Activated T-helper 1 cell treated with anti-CD3 and anti-CD28 coated beads, Interleukin-2, amount 50 U/mL, for 16 hours (primary cell): ENCODE measurements at places on chromosomes 5 and 9.

- no peak for DNase-seq
Measured at GRCh38 chr9:37127018-37127417, 6.6 kb downstream of the ZCCHC7 start.

DNA sequence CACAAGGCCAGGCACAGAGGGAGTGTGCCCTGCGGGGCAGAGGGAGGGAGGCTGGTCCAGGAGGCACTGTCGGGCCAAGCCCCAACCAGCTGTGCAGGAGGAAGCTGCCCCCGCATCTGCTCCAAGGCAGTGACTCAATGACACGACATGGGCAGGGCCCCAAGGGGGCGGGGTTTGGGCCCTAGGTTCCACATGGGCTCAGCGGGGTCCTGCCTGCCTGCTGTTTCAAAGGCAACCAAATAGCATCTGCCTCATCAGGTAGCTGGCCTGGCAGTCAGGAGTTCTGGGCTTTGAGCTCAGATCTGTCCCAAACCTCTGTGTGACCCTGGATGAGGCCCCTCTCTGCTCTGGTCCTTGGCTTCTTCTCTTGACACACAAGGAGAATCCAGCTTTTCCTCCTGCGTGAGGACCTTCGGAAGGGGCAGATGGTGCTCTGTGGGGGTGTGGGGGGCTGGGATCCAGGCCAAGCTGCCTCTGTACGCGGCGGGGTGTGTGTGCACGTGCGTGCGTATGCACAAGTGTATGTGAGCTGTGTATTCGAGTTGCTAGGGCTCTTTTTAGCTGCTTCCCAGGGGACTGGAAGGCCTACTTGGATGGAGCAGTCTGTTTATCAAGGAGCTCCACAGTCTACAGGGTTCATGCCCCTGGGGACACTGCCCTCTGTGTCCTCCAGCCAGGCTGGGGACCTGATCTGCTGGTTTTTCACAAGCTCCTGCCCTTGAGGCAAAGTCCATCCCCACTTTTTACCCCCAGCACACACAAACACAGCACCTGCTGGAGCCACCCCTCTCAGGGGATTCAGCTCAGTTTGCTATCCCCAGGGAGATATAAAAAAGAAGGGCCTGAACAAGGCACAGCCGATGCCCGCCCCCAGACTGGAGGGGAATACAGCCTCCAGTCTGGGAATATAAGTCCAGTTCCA, 138.9 kb downstream of the RGS3 start:
- DNase-seq = no peak

DNA sequence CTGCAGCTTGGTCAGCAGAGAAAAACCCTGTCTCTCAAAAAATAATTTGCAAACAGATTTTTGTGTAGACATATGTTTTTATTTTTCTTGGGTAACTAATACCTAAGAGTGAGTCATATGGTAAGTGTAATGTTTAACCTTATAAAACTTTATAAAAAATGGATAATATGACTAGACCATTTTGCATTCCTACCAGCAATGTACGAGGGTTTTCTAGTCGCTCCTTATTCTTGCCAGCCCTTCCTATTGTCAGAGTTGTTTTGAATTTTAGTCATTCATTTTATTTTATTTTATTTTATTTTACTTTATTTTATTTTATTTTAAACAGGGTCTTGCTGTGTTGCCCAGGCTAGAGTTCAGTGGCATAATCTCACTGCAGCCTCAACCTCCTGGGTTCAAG, 37.8 kb downstream of the RABGAP1 start:
- DNase-seq = no peak

DNA sequence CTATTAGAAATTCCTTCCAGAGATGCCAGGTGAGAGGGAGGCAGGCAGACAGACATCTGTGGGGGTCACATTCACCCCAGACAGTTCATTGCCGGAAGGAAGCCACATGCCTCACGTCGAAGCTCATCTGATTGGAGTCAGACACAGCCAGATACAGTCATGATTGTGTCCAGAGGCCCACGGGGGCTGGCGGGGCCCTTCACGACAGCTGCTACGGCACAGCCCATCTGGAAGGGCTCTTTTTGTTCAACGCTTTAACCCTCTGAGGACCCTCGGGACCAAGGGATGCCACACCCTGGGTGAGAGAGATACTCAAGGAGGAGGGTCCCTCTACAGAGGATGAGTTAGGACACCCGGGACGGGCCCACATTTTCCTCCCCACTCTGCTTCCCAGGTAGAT, 31.9 kb upstream of the GABRP start:
- DNase-seq = no peak

DNA sequence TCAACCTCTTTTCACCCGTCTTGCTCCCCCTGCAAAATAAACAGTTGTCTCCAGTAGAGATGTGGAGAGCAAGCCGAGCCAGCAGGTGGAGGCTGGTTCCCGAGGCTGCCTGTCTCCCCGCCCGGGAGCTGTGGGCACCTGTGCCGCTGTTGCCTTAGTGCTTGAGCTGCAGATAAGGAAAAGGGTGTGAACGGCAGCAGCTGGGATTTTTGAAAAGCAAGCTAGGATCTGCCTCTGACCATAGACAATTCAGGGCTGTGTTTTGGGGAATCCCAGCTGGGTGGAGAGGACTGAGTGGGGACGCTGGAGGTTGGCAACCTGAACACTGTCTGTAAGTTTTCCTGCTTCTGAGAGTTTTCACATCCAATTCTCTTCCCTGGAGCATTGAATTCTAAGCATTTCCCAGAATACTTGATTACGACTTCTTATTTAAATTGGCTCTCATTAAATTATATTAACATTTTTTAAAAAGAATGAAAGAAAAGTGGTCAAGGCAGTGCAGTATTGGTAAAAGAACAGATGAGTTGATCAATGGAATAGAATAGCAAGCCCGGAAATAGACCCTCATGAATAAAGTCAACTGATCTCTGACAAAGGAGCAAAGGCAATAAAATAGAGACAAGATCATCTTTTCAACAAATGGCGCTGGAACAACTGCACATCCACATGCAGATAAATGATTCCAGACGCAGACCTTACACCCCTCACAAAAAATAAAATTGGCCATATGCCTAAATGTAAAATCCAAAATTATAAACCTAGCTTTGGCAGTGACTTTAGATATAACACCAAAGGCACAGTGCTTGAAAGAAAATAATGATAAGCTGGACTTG, 9.7 kb downstream of the WNK2 start:
- no peak for DNase-seq

DNA sequence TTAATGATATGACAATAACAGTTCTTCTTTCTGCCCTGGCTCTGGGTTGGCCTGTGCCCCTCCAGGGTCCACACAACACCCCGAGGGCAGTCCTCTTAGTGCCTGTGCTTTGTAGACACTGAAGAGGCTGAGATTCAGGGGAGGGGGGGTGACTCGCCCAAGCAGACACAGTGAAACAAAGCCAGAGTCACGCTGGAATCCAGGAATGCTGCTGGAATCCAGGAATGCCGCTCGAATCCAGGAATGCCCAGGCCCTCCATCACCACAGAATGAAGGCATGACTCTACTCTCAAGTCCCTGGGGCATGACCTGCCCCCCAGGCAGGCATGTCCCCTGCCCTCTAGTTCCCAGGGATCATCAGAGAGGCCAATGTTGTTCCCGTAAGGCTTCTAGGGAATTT, 73.1 kb downstream of the LRSAM1 start:
- no peak for DNase-seq

- no peak for DNase-seq
Measured at GRCh38 chr5:132474131-132474723, 16.3 kb downstream of the IRF1 start.

- DNase-seq = no peak
Measured at GRCh38 chr5:122478741-122479442, 166.9 kb downstream of the SNCAIP start.

GRCh38 chr5:124692324-124692723, 54.1 kb downstream of the ZNF608 start:
- DNase-seq = no peak

DNA sequence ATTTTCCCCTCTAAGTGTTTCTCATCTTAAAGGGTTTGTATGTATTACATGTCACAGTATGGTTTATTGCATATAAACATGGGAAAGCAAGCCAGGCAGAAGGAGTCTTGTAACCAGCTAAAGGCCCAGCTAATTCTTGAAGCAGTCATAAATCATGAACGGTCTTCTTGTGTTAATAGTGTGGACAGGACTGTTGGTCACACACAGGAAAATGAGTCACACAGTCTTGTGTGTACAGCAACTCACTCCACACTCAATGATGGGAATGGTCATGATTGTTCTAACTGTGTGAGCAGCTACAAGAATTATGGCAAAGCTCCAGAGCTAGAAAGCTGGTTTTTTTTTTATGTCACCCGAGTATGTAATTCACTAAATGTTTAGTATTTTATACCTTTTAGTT, 123.9 kb downstream of the GHR start:
- DNase-seq = no peak

GRCh38 chr9:8085986-8086385, 286.4 kb upstream of the DMAC1 start:
- no peak for DNase-seq

DNA sequence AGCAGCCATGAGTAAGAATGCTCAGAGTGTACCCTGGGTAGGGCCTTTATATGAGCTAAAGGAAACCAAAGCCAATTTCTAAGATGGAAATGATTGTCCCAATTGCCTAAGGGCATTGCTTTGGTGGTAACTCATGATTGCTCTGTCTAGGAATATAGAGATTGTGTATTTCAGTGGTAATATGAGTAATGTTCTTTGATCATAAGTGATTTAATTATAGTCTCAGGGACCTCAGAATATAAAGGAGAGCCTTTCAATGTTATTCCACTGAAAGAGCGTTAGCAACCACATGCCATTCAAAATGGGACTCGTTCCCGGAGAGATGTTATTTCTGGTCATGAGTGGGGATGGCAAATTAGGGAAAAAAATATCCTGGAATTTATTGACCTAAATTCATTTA, 340.5 kb downstream of the ARHGEF28 start:
- DNase-seq = no peak

DNA sequence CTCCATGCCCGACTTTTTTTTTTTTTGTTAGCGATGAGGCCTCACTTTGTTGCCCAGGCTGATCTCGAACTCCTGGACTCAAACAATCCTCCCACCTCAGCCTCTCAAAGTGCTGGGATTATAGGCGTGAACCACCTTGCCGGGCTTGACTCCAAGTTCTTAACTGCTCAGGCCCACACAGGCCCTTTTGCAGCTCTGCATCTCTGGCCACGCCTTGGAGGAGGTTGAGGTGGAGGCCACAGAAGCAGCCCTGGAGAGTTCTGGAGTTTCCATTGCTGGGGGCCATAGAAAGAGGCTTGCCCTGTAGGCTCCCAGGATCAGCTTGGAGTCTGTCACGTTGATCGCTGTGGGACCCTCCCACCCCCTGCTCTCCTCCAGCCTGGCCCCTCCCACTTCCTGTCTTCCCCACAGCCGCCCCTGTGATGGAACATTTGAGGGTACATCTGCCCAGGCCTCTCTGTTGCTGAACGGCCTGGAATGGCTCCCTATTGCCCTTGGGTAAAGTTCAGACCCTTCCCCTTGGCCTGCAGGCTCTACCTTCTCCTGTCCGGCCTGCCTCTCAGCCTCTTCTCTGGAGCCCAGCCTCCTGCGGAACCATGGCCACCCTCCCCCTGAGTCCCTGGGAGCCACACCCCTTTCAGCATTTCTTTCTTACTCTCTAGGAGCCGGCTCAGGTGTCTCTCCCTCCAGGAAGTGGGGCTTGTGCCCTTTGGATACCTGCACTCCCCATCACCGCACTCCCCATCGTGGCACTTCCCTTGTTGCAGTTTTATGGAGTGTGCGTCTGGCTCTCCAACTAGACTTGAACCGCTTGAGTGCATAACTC, 30.4 kb upstream of the IER5L start:
- DNase-seq = no peak

DNA sequence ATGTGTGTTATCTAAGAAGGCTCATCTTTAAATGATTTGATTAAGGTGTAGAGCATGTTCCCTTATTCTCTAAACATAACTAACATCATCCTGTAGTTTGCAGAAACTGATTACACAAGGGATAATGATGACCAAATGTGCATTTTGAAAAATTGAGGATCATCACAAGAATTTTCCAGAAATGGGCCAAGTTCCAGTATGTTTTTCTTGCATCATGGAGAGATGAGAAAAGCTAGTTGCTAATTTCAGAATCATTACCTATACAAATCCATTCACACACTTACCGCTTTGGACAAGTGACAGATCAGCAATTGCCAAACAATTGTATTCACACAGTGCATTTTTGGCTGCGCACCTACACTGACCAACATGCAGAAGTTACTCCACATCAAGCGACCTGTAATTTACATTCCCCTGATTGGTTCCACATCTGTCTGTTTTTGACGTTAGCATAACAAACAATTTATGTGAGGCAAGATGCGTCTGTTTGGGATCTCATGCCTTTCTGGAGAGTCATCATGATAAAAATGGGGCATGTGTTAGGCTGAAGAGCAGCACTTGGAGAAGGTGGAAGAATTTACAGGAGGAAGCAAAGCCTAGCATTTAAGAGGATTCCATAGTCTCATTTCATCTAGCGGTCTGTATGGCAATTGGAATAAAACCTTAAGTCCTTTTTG, 2.8 kb upstream of the BNC2 start:
- no peak for DNase-seq

DNA sequence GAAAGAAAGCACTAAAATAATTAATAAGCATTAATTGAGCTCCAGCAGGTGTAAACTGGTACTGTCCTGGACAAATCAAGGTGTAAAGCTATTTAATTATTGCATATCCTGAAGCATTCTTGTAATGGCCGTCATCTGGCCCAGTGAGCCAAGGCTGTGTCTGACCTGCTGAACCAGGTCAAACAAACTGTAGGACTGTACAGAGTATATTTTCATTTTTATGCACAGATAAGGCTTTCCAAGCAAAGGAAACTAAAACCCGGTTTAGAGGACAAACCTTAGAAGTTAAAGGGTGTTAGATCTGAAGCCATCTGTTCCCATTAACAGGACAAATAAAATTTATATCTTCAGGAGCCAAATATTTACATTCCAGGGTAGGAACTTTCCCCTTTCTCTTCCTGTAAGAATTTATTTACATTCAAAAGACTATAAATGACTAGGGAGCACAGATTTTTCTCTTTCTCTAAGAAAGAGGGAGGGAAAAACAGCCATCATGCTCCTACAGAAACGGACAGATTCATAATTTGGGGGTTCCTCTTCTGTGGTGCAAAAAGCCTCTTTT, 69.8 kb downstream of the ESM1 start:
- no peak for DNase-seq

DNA sequence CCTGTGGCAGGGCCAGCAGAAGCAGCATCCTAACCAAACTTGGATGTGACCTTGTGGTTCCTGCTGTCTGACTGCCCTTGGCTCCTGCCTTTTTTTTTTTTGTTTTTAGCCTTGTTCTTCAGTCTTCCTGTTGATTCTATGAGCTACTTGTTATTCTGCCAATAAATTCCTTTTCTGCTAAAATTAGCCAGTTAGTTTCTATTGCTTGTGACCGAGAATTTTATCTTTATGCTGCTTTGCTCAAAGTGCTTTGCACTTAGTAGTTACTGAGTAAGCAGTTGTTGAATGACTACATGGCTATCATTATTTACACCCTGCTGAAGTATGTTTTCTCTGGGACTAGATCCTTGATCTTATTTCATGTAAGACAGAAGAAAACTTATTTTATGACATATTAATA, 20.8 kb upstream of the ATG10 start:
- DNase-seq = no peak

GRCh38 chr5:110335361-110336066, 391.0 kb downstream of the TMEM232 start:
- DNase-seq = no peak

GRCh38 chr5:140000332-140000731, 42.8 kb downstream of the NRG2 start:
- DNase-seq = no peak
